ENCODE measurements at places on chromosomes 4 and X.
A peak's percentile ranks its signal among the peaks of the same experiment; 100 is the strongest.

DNA sequence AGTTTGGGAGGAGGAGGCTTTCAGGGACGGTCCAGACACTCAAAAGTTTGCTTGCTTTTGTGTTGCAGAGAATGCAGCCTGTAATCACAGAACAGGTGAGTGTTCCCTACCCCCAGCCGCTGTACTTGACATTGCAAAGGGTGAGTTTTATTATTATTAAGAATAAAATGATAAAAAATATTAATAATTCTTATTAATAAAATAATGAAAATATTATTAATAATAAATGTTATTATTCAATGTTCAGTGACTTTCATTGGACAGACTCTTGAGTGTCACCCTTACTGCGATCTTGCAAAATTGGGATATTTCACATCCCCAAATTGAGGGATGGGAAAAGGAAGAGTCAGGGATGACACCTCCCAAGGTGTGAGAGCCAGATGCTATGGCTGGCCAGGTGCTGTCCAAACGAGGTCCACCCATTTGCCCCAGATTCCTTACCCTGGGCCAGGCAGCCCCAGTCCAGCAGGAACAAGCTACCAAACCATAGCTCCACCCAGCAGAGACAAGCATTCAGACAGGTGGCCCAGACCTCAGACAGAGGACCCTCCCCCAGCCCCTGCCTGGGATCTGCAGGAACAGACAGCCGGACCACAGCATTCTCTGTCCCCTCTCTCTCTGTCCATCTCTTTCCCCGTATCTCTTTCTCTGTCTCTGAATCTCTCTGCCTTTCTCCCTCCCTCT is 22.4 kb downstream of the IL3RA start:
- no peak for DNase-seq

- DNase-seq, result no peak
Observed at GRCh38 chr4:48224606-48225005, 45.0 kb downstream of the TEC start.

- no peak for DNase-seq
Observed at GRCh38 chr4:56803471-56803870, 18.0 kb downstream of the SPINK2 start.

DNA sequence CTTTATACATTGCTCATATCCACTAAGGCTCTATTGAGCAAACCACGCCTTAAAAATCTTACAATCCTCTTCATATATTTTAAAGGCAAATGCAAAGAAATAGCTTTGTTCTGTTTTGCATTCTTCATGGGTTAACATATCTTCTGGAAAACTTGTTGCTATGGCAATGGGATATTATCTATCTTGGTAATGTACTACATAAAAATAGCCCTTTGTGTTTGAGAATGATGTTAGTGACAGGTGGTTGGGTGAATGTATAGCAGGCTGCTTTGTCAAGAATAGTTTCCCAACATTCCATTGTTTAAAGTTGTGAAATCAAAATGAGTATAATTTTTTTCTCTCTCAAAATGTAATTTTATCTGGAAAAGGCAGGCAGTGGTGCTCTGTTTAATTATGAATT is 16.8 kb downstream of the REPS2 start:
- no peak for DNase-seq

GRCh38 chrX:54447461-54447860 is 7.3 kb downstream of the TSR2 start:
- no peak for DNase-seq

DNA sequence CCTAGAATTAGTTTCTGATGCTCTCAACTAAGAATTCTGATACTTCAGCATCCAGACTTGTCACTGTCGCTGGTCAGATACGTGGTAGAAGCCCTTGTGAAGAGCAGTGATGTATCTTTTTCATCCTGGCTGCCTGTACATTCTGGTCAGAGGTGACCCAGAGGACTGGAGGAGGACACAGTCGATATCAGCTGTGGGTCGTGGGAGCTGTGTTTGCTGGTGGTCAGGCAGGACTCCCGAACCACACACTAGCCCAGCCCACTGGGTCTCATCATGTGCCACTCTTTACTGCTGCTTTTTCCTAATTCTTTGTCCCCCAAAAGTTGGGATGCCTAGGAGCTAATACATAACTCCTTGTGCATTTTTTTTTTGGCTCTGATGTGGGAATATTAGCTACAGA is 6.5 kb downstream of the DCUN1D4 start:
- no peak for DNase-seq

- no peak for DNase-seq
Observed at GRCh38 chrX:16629909-16630308, 20.0 kb upstream of the S100G start.

DNA sequence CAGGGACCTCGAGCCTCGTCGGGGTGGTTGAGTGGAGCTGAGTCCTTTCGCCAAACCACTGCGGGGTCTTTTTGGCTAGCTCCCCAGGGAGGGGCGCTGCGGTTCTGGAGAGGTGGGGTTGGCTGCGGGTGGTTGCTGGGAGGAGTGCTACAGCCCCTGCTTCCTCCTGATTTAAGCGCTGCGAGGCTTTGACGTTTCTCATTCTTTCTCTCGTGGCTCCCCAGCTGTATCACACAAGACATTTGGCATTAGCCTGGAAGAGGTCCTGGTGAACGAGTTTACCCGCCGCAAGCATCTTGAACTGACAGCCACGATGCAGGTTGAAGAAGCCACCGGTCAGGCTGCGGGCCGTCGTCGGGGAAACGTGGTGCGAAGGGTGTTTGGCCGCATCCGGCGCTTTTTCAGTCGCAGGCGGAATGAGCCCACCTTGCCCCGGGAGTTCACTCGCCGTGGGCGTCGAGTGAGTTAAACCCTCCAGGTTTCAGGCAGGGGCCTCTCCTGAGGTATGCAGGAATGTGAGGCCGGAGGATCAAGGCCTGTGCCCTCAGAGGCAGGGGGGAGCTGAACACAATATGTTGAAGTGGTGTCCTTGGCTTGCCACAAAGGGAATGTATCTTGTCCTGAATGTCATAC is 25.5 kb downstream of the ARHGAP36 start:
- no peak for DNase-seq

DNA sequence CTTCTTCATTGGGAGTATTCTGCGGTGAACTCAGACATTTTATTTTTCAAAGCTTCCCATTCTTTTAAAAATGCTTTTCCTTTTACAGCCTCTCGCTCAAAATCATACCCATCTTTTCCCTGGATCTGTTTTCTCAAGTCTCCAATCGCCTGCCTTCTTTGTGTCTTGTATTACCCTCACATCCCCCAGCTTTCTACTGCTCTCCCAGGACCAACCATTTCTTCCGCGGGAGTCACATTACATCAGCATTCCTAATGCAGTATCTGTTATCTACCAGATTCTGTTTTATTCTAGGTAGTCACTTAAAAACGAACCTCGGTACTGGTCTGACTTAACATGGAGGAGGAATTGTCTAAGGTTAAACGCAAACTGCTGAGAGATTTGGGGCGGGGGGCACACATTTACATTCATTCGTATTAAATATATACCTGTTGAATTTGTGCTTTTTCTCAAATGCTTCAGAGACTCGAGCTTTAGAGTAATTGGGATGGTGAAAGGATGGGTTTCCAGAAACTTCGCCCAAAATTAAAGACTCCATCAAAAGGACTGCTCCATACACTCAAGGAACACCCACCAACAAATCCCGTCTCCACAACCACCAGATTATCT is 493 bp upstream of the UCHL1 start:
- no peak for DNase-seq

- no peak for DNase-seq
Observed at GRCh38 chr4:81427344-81427821, 44.3 kb downstream of the RASGEF1B start.

DNA sequence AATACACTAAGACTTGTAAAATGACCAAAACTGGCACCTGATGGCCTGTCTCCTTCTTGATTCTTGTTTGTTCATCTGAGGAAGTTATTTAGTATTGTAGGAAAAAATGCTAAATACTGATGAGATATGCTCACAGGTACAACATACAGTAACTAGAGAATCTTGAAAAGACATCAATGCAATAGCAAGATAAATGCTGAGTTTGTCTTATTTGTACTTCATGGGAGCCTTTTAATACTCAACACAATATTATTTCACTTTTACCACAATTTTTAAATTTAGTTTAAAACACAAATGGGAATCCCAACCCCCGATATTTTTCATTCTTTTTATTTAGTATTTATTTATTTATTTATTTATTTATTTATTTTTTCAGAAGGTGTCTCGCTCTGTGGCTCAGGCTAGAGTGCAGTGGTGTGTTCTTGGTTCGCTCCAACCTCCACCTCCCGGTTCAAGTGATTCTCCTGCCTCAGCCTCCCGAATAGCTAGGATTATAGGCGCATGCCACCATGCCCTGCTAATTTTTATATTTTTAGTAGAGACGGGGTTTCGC is 12.1 kb downstream of the HHIP start:
- DNase-seq, result no peak

DNA sequence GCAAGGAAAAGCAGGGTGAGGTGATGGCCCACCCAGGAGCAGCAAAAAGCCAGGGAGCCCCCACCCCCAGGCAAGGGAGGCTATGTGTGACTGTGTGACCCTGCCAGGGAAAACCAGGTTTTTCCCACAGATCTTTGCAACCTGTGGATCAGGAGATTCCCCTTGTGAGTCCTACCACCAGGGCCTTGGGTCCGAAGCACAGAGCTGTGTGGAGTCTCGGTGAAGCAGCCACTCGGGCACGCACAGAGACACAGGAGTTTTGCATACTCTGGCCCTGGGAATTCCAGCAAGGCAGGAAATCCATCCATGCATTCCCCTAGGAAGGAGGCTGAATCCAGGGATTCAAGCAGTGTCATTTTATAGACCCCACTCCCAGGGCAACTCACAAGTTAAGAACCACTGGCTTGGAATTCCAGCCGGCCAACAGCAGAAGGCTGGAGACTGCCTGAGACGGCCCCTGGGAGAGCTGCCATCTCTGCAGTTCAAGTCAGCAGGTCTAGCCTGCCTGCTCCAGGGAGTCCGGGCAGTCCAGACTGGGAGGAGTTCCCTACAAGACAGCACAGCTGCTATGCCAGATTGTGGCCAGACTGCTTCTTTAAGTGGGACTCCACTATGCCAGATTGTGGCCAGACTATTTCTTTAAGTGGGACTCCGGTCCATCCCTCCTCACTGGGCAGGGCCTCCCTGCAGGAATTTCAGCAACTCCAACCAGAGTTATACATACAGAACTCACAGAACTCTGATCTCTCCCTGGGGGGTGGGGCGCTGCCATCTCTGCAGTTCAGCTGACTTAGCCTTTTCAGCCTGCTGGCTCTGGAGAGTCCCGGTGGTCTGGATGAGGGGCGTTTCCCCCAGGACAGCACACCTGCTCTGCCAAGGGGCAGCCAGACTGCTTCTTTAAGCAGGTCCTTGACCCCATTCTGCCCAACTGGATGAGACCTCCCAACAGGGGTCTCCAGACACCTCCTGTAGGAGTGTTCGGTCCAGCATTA is 85.1 kb upstream of the ADAD1 start:
- no peak for DNase-seq

GRCh38 chrX:135737366-135738071 is 24.1 kb downstream of the CT45A1 start:
- DNase-seq, result no peak

DNA sequence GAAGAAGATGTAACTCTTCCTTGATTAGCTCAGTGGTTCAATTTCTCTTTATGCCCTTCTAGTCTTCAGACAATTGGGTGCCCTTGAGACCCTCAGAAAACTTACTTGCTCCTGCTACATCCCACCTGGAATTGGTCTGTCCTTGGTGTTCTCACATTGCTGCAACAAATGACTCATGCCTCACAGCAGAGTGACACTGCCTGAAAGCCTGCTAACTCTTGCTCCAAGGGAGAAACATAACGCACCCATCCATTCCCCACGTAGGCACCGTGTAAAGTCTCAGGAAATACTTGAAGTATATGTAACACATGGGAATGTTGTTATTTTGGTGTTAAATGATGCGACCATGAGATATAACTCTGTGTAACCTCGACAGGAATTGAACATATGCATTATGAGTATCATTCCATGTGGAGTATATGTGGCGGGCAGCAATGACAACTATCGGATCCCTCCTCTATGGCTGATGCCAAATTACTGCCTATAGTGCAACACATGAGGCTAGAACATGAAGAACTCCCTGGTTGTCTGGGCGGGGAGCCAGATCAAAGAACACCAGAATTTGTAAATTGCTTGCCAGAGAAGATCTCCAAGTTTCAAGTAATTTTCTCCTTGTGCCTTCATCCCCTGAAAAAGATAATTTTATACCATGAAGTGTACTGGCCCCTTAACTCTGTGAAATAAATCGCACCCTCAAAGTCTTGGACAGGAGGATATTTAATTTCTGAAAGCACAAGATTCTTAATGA is 231.3 kb upstream of the STK26 start:
- no peak for DNase-seq

- DNase-seq, result no peak
Observed at GRCh38 chrX:121036951-121037350, 10.5 kb upstream of the GLUD2 start.

DNA sequence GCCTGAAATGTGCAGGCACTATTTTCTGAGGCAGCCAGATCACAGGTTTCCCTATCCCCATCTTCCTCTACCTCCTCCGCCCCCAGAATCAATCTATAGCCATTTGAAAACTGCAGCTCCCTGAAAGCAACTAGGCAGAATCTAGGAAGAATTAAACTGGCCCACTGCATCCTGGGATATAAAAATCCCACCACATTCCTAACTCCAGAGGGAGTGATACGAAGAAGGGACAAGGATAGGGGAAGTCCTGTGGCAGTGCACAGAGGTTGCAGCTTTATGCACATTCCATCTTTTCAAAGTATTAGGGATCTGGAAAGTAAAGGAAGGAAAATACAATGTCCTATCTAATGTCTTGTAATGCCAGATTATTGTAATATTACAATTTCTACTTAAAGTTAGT is 18.3 kb upstream of the HERC3 start:
- DNase-seq, result no peak

GRCh38 chrX:70444946-70445656 is 466 bp downstream of the DLG3 start:
- no peak for DNase-seq

GRCh38 chrX:68693481-68694434 is 46.3 kb downstream of the STARD8 start:
- peak; percentile 51 for DNase-seq

- DNase-seq, result no peak
Observed at GRCh38 chr4:3013839-3014350, 50.5 kb downstream of the GRK4 start.

- DNase-seq, result no peak
Observed at GRCh38 chrX:84933956-84934556, 69.6 kb upstream of the APOOL start.

- DNase-seq, result no peak
Observed at GRCh38 chrX:132990835-132991234, 32.4 kb upstream of the HS6ST2 start.

DNA sequence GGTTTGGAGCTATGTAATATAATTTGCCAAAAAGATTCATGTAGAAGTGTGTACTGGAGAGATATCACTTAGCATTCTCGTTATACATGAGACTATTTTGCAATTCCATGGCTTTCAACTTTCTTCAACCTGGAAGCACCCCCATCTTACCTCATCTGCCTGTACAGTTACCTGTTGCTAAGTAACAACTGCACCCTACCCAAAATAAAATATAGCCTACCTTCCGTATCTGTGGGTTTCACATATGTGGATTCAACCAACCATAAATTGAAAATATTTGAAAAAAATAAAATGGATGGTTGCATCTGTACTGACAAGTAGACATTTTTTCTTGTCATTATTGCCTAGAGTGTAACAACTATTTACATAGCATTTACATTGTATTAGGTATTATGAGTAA is 278.3 kb downstream of the PPP1R2C start:
- no peak for DNase-seq
